Ovary (tissue), 10 donors: ENCODE measurements at places on chromosomes 12 and 14. TPM values are rescaled to one million over a fixed set of nuclear protein-coding genes. Genes with fewer than 3 reads are reported as not detected.

The SLCO1A2 gene
- 0.35 TPM for total RNA-seq

The HOXC4 gene
- 6.1 TPM for total RNA-seq

The CAPZA3 gene
- not detected for total RNA-seq

The ZDHHC22 gene
- not detected for total RNA-seq

The TCTN2 gene
- 13.2 TPM for total RNA-seq

The HNF1A gene
- 0.12 TPM for total RNA-seq

The GALNT8 gene
- total RNA-seq: 1.3 TPM

The PRKAB1 gene
- total RNA-seq: 15.9 TPM

The LHX5 gene
- total RNA-seq: not detected

The KRT78 gene
- total RNA-seq: not detected

The COA8 gene
- total RNA-seq: 26.8 TPM

The SYNE3 gene
- total RNA-seq: 8.1 TPM

The NINJ2 gene
- 0.64 TPM for total RNA-seq

The FAM90A1 gene
- not detected for total RNA-seq

The MYF6 gene
- total RNA-seq: not detected

The TCL1B gene
- not detected for total RNA-seq

The HRK gene
- not detected for total RNA-seq

The SLC39A5 gene
- total RNA-seq: 0.60 TPM

The EPS8 gene
- 94.9 TPM for total RNA-seq

The ARID2 gene
- 39.5 TPM for total RNA-seq

The KRAS gene
- 15.4 TPM for total RNA-seq

The STYK1 gene
- total RNA-seq: 0.46 TPM

The ARHGEF25 gene
- 38.7 TPM for total RNA-seq

The RAD9B gene
- total RNA-seq: 0.23 TPM

The MRPS35 gene
- 27.9 TPM for total RNA-seq

The PLA2G1B gene
- 12.0 TPM for total RNA-seq

The ADGRD1 gene
- 68.3 TPM for total RNA-seq

The TMED8 gene
- total RNA-seq: 17.4 TPM

The OR2AP1 gene
- total RNA-seq: not detected
